ENCODE measurements at places on chromosomes 2 and 18. TPM values are rescaled to one million over a fixed set of nuclear protein-coding genes. Genes with fewer than 3 reads are reported as not detected.

GRCh38 chr18:3717376-3718025 lies 267.5 kb downstream of the TGIF1 start:
- H3K36me3 ChIP-seq: peaks cover 1% of the 10 kb centered on the region
- DNase-seq: no peak
- no peak overlapping the region for H3K4me3 ChIP-seq
- peaks cover 27% of the 10 kb centered on the region for H3K4me1 ChIP-seq

DNA sequence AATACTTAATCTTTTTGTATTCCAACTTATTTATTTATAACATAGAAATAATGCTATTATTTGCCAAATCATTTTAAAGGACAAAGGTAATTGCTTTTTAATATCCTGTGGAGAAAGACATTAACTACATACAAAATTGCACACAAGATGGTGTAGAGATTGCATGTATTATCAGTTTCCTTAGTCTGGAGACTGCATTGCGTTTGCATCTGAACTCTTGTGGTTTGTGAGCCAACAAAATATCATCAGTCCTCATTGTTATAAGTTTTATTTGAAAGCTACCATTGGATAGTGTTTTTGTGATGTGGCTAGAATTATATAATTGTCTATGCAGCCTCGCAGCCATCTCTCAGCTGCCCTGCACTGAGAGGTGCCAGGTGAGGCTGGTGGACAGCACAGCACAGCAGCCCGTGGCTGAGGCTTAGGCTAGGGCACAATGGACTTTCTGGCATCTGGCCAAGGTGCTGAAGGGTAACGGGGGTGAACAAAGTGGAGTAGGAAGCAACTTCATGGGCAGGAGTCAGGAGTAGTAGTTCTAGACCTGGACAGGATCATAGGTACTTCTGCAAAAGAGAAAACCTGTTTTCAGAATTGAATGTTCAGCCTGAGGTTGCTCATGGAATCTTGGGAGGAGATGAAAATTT lies 15.1 kb downstream of the RASGRP3 start:
- no peak overlapping the region for H3K4me3 ChIP-seq
- no peak for DNase-seq
- no peaks in the 10 kb centered on the region for H3K27me3 ChIP-seq
- H3K36me3 ChIP-seq: no peaks in the 10 kb centered on the region
- no peak overlapping the region for H3K27ac ChIP-seq

DNA sequence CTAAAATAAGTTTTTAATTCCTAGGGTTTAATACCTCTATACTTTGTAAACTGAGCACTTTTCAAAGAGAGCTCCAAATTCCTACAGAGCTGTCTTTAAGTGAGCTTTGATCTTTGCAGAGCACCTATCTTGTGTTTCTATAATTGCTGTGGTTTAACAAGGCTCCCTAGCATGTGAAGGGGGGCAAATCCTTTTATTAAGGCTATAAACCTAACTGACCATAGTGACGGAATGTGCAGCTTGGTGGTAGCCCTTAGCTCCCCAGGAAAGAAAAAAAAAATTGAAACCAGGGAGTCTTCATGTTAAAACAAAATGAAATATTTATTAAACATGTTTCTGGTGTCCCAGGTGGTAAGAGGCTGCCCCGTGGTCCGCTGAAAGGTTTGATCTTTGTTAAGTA lies 78.6 kb upstream of the ETAA1 start:
- H3K27me3 ChIP-seq: no peaks in the 10 kb centered on the region
- no peaks in the 10 kb centered on the region for H3K36me3 ChIP-seq
- H3K4me1 ChIP-seq: peaks cover 17% of the 10 kb centered on the region
- H3K4me3 ChIP-seq: no peak overlapping the region
- H3K27ac ChIP-seq: no peak overlapping the region

DNA sequence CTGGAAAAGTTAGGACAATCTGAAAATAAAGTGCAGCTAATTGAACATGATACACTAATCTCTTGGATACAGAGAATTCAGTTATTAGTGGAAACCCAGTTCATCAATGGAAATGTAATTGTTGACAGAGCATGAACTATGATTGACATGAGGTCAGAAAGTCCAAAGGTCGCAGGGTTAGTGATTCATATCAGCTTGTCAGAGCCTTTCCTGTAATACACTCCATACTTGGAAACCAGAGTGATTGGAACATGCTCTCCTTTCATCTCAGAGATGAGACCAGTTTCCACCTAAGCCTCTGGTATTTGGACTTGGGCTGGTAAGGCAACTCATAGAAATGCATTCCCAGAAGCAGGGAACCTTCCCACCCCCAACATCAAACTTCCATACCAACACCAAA lies 8.5 kb upstream of the NCKAP5 start:
- H3K4me1 ChIP-seq: peaks cover 46% of the 10 kb centered on the region
- H3K27ac ChIP-seq: no peak overlapping the region
- H3K4me3 ChIP-seq: no peak overlapping the region
- no peak for DNase-seq

- peak; percentile 53 for DNase-seq
- H3K4me1 ChIP-seq: no peaks in the 10 kb centered on the region
- H3K27ac ChIP-seq: no peak overlapping the region
- H3K27me3 ChIP-seq: peaks cover 18% of the 10 kb centered on the region
These were observed 106.4 kb upstream of the CCDC85A start for GRCh38 chr2:56077359-56077915.

- H3K27me3 ChIP-seq: no peaks in the 10 kb centered on the region
- no peaks in the 10 kb centered on the region for H3K36me3 ChIP-seq
- DNase-seq: peak; percentile 47
- H3K27ac ChIP-seq: peak overlapping the region; percentile 43
These were observed 300.3 kb downstream of the AGPS start for GRCh38 chr2:177692783-177693269.

GRCh38 chr2:9982248-9982647 lies 30.8 kb downstream of the GRHL1 start:
- no peak overlapping the region for H3K27ac ChIP-seq
- H3K4me1 ChIP-seq: peaks cover 5% of the 10 kb centered on the region
- DNase-seq: no peak
- peaks cover under 1% of the 10 kb centered on the region for H3K36me3 ChIP-seq

DNA sequence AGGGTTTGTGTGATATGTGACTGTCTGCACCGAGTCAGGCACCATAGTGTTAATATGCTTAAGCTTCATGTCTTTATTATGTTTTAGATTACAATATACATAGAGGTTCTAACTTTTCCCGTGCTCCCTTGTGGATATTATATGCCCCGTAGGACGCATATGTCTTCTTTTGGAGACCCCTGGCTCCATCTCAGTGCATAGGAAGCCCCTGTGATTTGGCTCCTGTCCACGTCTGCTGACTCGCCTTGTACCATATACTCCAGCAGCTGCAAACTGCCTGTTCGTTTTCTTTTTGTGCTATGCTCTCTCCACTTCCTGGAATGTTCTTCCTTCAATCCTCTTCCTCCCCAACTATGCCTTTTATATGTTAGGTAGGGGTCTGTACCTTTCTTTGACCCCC lies 110.9 kb downstream of the PTRHD1 start:
- no peak for DNase-seq
- H3K4me1 ChIP-seq: no peaks in the 10 kb centered on the region
- H3K27me3 ChIP-seq: no peaks in the 10 kb centered on the region
- H3K27ac ChIP-seq: no peak overlapping the region
- H3K4me3 ChIP-seq: no peak overlapping the region
- no peaks in the 10 kb centered on the region for H3K36me3 ChIP-seq

GRCh38 chr18:62928326-62928725 lies 213.0 kb downstream of the PHLPP1 start:
- no peak overlapping the region for H3K4me3 ChIP-seq
- no peaks in the 10 kb centered on the region for H3K27me3 ChIP-seq
- H3K27ac ChIP-seq: no peak overlapping the region
- DNase-seq: no peak
- H3K36me3 ChIP-seq: no peaks in the 10 kb centered on the region

DNA sequence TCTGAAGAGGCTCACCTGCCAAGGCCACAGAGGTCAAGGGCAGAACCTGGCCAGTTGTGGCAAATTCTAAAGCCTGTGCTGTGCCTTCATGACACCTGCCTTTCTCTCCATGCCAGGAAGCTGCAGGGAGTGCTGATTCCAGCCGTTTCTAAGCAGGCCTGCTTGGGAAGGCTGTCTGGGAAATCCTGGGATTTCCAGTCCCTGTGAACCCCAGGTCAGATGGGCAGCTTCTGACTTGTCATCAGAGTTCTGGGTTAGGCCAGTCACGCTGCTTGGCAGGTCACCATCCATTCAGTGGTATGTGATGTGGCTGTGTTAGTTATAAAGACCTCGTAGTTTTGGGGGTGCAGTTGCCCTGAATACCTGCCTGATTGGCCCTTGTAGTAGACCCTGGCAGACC lies 70.7 kb upstream of the ALPP start:
- DNase-seq: no peak
- H3K27me3 ChIP-seq: no peaks in the 10 kb centered on the region
- no peak overlapping the region for H3K4me3 ChIP-seq
- no peaks in the 10 kb centered on the region for H3K36me3 ChIP-seq

GRCh38 chr18:48833701-48834412 lies 116.9 kb downstream of the SMAD7 start:
- H3K27ac ChIP-seq: no peak overlapping the region
- DNase-seq: no peak
- H3K27me3 ChIP-seq: no peaks in the 10 kb centered on the region
- peaks cover 13% of the 10 kb centered on the region for H3K36me3 ChIP-seq

DNA sequence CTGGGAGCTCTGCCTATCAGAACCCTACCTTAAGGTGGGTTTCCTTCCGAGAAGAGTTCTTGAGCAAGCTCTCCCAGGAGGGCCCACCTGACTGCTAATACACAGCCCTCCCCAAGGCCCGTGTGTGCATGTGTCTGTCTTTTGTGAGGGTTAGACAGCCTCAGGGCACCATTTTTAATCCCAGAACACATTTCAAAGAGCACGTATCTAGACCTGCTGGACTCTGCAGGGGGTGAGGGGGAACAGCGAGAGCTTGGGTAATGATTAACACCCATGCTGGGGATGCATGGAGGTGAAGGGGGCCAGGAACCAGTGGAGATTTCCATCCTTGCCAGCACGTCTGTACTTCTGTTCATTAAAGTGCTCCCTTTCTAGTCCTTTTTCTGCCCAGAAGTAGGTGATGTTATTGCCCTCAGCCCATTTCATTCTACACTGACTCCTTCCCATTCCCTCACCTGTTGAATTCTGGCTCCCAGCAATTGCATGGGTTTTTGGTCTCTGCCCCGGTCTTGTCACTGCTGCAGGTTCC lies 6.5 kb downstream of the TMEM37 start:
- H3K4me3 ChIP-seq: no peak overlapping the region
- peaks cover 26% of the 10 kb centered on the region for H3K4me1 ChIP-seq
- no peaks in the 10 kb centered on the region for H3K27me3 ChIP-seq
- no peak for DNase-seq

Gene GATA6
- total RNA-seq: 58.4 TPM

Gene SERPINB10
- total RNA-seq: not detected

Gene LOXHD1
- not detected for total RNA-seq

Gene HES6
- 8.0 TPM for total RNA-seq

Gene EFHD1
- 0.47 TPM for total RNA-seq

Gene TMEM247
- total RNA-seq: not detected
